ENCODE measurements at places on chromosomes 6 and 20.

DNA sequence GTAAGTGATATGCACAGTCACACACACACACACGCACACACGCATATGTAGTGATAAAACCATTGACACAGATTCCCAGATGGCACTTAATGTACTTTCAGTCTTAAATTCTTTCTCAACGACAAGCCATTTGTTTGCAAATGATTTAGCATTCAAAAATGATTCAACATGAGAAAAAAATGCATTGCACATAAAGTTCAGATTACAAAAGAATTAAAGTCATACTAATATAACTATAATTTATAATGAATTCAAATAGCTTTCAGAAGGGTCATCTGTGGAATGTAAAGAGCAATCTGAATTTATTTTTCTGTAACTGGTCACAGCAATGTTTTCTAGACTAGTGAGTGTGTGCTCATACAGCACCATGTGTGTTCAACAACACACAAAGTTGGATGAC, 521.6 kb upstream of the ZNF337 start:
- DNase-seq = no peak

- no peak for DNase-seq
These were observed 42.6 kb downstream of the NCOA3 start for GRCh38 chr20:47544240-47544639.

- no peak for DNase-seq
These were observed 694.9 kb downstream of the FRK start for GRCh38 chr6:115365783-115366182.

- no peak for DNase-seq
These were observed 1.4 kb downstream of the NFYA start for GRCh38 chr6:41073968-41074691.

DNA sequence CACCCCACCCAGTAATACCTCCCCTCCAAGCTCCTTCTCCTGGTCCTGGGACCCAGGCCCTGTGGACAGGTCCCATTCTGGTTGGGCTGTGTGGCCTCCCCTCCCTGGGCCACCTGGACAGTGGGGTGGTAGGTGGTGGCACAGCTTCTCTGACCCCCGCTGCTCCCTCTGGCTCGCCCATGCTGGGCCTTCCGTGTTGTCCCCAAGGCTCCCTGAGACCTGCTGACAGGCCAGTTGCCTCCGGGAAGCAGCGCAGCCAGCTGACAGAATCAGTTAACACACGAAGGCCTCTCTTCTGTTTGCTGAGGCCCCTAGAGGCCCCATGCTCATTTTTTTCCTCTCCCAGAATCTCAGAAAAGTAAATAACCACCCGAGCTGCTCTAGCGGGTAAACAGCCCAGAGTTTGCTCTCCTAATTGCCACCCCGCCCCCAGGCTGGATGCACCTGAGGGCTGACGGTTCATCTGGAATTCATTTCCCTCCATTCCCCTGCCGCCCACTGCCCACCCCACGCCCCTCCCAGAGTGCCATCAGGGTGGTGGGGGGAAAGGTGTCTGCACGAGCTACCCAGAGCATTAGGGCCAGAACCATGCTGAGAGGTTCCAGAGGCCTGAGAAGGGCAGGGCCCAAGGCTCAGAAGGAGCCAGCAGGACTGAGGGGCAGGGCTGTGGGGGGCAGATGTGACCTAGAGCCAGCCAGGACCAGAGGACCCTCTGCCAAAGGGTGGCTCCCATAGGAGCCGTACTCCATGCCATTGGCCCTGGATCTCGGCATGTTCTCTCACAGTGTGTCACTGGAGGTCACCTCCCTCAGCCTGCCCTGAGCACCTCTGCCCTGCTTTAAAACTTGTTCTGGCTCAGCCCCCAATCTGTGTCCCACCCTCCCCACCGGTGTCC, 157.5 kb downstream of the GRM4 start:
- no peak for DNase-seq

DNA sequence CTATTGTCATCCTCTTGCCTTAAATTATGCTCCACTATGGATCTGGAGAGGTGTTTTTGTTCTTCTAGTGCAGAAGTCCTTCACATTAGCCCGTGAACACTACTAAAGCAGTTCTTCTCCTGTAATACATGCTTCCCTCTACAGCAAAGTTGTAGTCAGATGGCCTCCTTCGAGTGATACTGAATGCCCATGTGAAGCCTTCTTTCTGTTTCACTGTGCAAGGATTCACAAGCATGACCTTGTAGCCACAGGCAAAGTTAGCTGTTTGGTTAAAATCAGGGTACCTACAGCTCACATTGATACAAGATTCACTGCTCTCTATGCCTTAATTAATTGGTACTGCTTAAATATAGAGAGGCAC, 47.6 kb downstream of the ARHGAP18 start:
- no peak for DNase-seq

DNA sequence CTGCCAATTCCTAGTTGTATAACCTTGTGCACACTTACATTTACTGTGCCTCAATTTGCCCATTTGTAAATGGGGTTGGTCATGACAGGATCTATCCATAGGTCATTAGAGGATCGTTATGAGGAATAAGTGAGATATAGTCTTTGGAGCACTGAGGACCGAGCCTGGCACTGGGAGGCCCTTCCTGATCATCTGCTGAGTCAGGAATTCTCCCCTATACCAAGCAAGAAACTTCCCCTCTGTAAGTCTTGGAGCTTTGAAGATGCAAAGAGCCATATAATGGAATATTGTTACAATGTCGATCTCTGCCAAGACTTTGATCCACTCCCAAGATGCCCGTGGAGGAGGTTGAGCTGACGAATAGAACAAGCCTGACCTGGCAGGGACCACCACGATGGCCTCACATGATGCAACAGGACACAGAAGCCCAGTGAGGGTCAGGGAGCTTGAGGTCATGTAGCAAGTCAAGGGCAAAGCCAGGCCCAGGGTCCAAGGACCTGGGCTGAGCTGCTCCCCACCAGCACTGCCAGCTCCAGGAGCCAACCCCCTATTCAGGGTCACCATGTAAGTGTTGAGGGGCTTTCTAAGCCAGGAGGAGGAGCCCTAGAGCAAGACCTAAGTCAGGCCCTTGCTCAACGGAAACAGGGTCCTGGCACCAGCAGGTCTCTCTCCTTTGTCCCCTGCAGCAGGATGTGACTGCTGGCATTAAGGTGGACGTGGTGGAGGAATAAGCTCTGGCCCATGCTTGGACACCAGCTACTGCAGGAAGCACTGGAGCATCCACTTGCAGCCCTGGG, 16.7 kb downstream of the PDRG1 start:
- no peak for DNase-seq

GRCh38 chr6:170175644-170176135, 115.2 kb downstream of the DLL1 start:
- DNase-seq = no peak

DNA sequence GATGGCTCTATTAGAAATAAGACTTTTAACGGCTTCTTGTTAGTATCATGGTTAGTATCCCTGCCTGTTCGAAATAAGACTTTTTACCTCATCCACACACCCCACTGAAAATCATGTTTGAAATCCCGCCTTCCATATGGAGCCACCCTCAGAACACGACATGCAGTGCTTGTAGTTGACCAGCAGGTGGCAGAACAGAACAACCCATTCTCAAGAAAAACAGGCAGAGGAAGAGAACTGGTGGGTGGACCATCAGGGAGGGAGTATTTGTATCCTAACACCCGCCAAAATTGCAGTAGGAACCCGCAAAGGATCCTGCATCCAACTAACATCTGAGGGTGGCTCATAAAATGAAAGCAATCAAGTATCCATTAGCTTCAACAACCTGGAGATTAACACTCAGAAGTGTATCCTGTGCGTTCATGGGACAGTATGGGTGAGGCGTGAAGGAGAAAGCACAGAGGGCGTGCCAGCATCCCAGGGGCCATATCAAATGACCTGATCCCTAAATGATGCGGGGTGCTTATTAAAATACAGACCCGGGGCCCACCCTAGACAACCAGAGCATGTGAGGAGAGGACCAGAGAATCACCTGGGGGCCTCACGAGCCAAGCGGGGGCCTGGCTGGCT, 89.6 kb upstream of the NHSL1 start:
- peak; percentile 67 for DNase-seq

- peak; percentile 65 for DNase-seq
These were observed 32.3 kb downstream of the YTHDF1 start for GRCh38 chr20:63183422-63184146.

All from testis (tissue), 5 donors.